Left cardiac atrium (tissue), 4 donors: ENCODE measurements at places on chromosomes 4 and X. TPM values are rescaled to one million over a fixed set of nuclear protein-coding genes. Genes with fewer than 3 reads are reported as not detected.

DNA sequence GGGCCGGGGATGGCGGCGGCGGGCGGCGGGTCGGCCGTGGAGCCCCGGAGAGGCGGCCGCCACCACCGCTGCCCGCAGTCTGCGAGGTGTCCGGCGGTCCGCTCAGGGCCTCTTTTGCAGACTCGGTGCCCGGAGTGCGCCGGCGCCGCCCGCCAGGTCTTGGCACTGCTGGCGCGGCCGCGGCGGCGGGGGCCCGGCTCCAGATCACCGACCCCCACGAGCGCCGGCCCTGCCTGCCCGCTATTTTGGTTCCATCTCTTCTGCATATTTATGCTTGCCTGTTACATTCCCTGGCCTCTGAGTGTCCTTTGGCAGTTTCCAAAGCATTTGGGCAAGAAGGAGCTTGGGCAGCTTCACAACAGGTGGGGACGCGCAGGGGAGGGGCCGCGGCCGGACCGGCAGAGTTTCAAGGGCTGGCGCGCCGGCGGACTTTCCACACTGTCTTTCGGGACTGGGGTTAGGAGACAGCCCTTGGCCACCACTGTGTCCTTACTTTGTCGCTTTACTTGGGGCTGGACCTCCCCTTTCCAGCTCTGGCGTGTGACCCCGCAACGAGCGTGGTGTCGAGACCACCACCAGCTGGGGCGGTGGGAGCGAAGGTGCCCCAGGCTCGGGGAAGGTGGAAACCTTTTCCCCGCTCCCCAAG, 668 bp upstream of the TAPT1 start:
- DNase-seq: peak; percentile 67

DNA sequence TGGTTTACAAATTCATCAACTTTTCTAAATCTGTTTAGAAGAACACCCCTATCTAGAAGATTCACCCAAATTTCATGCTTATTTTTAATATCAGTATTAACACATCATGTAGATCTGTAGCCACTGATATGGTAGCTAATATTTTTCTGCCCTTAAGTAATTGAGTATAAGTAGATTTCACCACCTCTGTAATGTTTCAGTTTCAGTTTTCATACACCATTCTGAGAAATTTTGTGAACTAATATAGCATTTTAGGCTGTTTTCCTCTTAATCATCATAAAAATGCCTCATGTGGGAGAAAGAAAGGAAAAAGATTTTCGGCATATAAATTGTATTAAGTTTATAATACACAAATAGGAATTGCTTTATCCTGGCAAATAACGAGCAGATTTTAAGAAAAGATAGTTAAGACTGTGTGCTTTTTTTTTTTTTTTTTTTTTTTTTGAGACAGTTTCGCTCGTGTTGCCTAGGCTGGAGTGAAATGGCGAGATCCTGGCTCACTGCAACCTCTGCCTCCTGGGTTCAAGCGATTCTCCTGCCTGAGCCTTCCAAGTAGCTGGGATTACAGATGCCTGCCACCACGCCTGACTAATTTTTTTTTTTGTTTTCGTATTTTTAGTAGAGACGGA, 21.4 kb upstream of the RBPJ start:
- no peak for DNase-seq

Gene CACNA1F
- 0.21 TPM for total RNA-seq

- no peak for DNase-seq
Observed at GRCh38 chr4:168656946-168657473, 160.2 kb downstream of the PALLD start.

Gene CXCL1
- total RNA-seq: 9.0 TPM

DNA sequence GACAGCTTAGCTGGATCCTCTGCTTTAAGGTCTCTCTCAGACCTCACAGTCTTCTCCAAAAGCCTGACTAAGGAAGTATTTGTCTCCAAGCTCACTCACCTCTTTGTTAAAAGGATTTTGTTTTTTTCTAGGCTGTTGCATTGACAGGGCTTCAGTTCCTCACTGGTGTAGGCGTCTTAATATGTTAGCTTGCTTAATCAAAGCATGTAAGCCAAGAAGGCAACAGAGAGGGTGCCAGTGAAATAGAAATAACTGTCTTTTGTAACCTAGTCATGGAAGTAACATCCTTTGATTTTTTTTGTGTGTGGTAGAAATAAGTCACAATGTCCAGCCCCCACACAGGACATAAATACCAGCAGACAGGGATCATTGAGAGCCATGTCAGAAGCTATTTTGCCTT, 58.8 kb downstream of the FIP1L1 start:
- DNase-seq: no peak

- no peak for DNase-seq
Observed at GRCh38 chr4:164706675-164707074, 47.3 kb upstream of the SMIM31 start.

Gene APBB2
- total RNA-seq: 53.0 TPM

GRCh38 chr4:31236020-31236638, 516.0 kb downstream of the PCDH7 start:
- DNase-seq: no peak

DNA sequence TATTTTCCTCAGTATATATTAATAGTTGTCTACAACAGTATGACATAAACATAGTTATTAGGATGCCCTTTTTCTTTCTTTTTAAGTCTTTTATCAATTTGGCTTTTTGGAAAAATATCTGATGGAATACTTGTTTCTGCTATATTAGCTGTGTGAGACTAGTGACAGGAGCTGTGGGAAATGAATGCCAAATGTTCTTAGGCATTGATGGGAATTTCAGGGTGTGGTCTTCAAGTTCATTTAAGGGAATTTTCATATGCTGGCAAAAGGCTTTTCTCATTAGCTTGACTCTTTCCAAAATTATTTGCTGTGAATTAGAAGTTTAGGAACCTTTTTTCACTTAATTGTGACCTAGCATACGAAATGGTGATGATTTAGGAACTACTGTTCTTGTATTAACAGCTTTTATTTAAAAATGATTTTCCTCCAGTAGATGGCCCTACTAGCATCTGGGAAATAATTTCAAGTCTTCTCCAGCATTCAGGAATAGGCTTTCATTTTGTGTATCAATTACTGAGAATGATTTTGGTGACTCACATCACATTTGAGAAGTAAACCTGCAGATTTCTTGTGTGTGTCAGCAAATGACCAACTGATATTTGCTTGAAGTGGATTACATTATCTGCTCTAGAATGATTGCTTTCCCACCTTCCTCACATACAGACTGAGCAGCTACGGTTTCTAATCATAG, 70.9 kb downstream of the HTT start:
- no peak for DNase-seq
